ENCODE measurements at places on chromosomes 7 and 10.

DNA sequence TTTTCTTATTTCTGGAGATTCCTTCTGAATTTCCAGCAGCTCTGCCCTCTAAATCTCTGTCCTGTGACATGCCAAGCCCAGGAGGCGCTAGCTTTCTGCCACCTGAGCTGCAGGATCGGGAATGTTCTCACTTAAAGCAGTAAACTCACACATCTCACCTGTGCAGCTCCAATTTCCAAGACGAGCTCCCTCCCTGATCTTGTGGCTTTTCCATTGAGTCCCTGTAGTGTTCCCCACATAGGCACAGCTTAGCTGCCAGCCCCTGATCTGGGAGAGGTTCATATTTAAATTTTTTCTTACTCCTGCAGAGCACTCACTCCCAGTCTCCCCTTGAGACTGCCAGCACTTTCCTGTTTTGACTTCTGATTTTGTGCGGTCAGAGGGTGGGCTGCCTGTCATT lies 479.3 kb downstream of the GLRX3 start:
- DNase-seq, result no peak

GRCh38 chr7:22187691-22188348 lies 169.1 kb downstream of the RAPGEF5 start:
- no peak for DNase-seq

GRCh38 chr7:107355616-107356015 lies 114.2 kb upstream of the GPR22 start:
- DNase-seq, result no peak

GRCh38 chr7:44247868-44248651 lies 47.3 kb downstream of the YKT6 start:
- DNase-seq, result no peak

GRCh38 chr10:132975831-132976682 lies 33.7 kb upstream of the CFAP46 start:
- DNase-seq, result no peak
